ENCODE measurements at places on chromosomes 5 and 9.

DNA sequence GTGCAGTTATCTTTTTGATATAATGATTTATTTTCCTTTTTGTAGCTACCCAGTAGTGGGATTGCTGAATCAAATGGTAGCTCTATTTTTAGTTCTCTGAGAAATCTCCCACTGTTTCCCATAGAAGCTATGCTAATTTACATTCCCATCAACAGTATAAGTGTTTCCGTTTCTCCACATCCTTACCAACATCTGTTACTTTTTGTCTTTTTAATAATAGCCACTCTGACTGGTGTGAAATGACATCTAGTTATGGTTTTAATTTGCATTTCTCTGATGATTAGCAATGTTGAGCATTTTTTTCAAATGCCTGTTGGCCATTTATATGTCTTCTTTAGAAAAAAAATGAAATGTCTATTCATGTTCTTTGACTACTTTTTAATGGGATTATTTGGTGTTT is 94.7 kb downstream of the SERINC5 start:
- DNase-seq: no peak

DNA sequence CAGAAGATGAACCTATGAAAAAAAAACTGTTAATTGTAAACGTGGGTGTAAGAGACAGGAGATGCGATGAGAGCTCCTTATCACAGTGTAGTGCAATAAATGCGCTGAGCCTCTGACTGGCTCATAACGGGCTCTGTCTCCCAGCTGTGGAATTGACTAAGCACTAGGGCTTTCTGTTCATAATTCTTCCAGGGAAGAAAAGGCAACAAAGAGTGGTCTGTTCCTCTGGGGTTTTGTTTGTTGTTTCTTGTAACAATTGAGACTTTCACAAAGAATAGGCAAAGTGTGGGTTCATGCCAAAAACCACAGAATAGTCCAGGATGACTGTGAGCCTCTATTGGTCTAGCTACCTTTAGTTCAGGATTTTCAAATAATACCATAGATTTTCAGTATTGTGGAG is 39.4 kb downstream of the UBE2QL1 start:
- no peak for DNase-seq

DNA sequence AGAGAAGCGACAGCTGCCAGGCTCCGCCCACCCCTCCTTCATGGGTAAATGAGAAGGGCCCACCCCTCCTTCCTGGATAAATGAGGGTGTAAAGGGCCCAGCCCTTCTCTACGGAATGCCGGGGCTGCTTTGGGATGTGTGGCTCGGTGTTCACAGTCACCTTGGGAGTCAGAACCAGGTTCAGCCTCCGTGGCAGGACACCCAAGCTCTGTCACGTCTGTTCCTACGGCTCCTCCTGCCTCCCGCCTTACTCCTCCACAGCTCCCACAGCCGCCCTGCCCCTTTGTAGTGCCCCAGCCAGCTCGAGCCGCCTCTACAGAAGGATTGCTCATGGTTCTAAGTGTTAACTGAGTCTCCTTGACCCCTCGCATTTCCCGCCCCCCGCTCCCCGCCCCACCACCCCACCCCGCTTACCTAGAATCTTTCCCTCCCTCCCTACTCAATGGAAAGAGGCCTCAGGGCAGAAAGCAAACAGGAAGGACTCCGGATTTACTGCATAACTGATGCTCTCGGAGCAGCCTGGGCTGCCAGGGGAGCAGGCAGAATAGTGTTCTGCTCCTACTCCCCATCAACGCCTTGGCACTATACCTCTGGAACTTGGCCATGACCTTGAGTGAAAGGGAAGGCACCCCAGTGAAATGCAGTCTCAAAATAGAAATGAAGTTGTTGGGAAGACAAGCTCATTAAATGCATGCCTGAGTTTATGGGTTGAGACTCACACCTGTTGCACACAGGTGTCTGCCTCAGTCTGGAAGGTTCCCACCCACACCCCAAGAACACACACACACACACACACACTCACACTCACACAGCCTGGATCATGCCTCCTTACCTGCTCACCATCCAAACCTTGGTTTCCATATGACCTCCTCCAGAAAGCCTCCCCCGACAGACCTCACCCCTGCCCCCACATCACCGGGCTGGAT is 59.6 kb downstream of the NEURL1B start:
- no peak for DNase-seq

GRCh38 chr9:120558454-120558853 is 21.5 kb downstream of the CDK5RAP2 start:
- no peak for DNase-seq

DNA sequence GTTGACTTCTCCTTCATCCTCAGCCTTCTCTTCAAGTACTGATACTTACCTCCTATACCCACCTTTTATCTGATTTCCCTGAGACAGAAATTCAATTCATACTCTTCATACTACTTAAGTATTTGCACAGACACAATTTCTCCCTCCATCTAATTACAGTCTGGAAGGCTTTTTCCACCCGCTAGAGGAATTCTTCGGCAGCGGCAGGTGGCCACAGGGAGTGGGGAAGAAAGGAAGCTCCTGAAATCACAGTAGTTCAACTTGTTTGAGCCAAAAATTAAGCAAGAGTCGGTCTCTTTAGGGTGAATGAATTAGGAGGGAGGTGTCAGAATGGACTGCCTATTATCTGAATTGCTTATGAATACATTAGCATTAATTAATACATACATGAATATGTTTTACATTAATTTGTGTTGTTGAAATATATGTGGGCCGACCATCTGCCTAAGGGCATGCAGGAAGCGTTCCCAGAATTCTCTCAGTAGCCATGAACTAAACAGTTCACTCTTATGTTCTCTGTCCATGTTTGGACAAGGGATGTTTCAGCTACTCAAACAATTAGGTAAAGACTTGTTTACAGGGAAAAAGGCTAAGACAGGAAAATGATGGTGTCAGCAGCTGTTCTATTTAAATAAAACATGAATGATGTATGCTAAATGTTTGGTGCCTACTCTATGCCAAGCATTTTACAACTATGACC is 101.4 kb upstream of the SMARCA2 start:
- DNase-seq: no peak

- no peak for DNase-seq
Observed at GRCh38 chr5:81534441-81534840, 140.5 kb upstream of the ACOT12 start.

- DNase-seq: no peak
Observed at GRCh38 chr5:57524348-57525060, 41.9 kb upstream of the ACTBL2 start.

GRCh38 chr5:171365351-171365750 is 22.3 kb upstream of the NPM1 start:
- DNase-seq: no peak

- no peak for DNase-seq
Observed at GRCh38 chr9:6672118-6672517, 26.6 kb upstream of the GLDC start.

DNA sequence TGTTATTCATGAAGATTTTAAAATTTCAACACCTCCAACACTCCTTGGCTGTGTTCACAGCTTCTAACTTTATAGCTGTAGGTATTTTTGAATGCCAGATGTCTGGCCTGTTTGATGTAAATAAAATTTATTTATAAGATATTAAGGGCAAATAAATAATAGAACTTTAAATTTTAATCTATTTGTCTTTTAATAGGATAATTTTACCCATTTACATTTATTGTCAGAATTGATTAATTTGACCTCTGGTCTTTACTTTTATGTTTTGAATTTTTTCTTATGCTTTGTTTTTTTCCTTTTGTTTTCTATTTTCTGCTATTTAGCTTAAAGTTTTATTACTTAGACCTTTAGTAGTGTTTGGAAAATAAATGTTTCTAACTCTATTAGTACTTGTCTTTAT is 94.6 kb downstream of the UGCG start:
- DNase-seq: no peak

DNA sequence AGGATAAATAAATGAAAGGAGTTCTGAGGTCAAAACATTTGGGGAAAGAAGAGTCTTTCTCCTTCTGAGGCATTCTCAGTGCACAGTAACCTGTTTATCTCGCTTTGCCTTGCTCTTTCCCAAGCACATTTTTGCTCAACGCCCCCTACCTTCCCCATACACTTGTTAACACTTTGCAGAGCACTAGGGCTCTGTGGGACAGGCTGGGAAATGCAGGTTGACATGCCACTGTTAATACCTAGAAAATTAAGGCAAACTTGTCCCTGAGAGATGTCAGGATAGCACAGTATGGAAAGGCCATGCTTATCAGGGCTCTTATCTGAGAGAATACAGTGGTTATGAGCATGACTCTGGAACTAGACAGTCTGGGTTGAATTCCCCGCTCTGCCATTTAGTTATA is 152.0 kb downstream of the DOCK8 start:
- no peak for DNase-seq

GRCh38 chr5:83922699-83923098 is 202.0 kb upstream of the HAPLN1 start:
- DNase-seq: no peak

DNA sequence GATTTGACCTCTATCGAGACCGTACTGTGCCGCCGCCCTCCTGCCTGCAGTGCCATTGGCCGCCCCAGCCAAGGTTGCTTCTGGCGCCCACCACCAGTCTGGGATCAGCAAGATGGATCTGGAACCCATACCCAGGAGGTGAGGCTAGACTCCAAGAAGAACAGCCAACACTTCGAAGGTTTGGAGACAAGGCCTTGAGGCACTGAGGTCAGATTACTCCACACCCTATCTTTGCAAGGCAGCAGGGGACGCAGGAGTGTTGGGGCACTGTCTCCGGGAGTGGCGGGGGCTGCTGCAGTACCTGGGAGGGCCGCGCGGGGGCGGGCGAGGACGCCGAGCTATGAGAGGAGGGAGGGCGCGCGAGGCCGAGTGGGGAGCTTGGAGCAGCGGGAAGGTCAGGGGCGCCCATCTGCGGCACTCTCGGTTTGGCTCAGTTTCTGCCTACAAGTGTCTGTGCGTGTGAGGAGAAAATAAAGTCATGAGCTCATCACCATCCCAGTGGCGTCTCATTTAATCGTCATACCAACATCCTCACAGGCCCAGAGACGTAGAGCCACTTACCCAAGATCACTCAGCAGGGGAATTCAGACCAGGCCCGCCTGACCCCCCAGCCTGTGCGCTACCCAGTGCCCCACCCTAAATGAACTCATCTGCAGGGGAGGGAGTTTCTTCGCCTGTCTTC is 20.5 kb upstream of the PSD2 start:
- peak; percentile 71 for DNase-seq

- no peak for DNase-seq
Observed at GRCh38 chr9:110103257-110103656, 104.7 kb downstream of the C9orf152 start.

DNA sequence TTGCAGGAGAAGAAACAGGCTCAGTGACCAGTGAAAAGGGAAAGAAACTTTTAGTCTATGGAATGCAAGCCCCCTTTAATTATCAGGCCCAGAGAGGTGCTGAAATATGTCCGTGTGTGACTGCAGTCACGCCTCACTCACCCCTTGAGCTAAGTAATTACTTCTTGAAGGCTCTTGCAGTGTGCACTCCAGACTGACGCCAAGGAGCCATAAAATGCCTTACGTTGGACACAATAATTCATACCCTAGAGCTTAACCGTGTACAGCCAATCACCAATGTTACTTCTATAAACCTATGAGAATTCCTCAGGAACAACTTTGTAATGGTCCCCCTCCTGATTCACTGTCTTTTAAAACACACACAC is 242.2 kb downstream of the SYK start:
- no peak for DNase-seq

- DNase-seq: no peak
Observed at GRCh38 chr5:40587376-40587775, 92.3 kb upstream of the PTGER4 start.

DNA sequence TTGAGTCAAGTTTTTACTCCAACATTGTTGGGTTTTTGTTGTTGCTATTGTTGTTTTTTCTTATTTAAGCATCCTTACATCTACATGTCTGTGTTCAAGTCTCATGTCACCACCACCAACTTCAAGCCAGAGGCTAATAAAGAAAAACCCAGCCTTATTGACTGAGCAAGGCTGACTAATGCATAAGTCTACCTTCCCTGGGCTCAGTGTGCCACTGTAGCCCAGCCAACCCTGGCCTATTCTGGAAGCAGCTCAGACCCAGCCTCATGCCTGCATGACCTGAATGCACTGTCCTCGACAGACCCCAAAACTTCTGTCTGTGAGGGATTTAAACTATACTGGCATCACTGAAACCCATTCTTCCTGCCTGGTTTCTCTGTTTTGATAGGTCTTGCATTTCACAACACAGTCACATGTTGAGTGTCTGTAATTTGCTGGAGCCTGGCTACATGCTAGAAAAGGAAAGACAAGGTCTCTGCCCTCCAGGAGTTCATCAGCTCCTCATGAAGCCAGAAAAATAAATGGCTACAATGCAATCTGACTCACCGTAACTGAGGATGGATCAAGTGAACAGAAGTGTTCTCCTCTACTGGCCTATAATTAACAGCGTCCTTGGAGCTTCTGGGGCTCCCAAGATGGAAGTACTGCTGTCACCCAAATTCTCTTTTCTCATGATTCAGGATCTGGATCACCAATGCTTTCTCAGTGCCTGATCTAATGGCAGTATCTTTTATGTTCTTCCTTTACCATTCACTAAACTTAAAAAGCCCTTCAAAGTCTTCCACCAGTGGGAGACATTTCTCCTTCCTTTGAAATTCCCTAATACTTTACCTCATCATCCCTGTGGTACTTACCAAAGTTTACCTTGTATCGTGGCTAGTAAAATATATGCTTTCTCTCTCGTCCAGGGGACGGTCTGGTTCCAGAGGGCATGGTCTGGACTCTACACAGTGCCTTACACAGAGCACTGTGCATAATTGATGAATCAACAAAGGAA is 103.9 kb upstream of the IFNE start:
- DNase-seq: no peak
